ENCODE measurements at places on chromosomes 2 and 18. TPM values are rescaled to one million over a fixed set of nuclear protein-coding genes. Genes with fewer than 3 reads are reported as not detected.

The PFN4 gene
- not detected for polyA plus RNA-seq

GRCh38 chr2:27496357-27497287, at the start of gene GCKR:
TSS of gene GCKR (plus strand) at chr2:27496839. CDS start at chr2:27496905, 66 bp downstream.
- H3K36me3 ChIP-seq = no peaks in the 10 kb centered on the region
- H3K27ac ChIP-seq = no peak within 1 kb of the TSS
- H3K27me3 ChIP-seq = peaks cover 23% of the 10 kb centered on the region
- peak within 1 kb of the TSS; percentile 61 for H3K4me3 ChIP-seq
- peaks cover 15% of the 10 kb centered on the region for H3K4me1 ChIP-seq
- no peak for DNase-seq

- no peaks in the 10 kb centered on the region for H3K36me3 ChIP-seq
- peak overlapping the region; percentile 90 for H3K27ac ChIP-seq
These were observed 3.9 kb upstream of the IL1R2 start for GRCh38 chr2:101987832-101988231.

The DNER gene
- polyA plus RNA-seq = not detected

GRCh38 chr2:54081574-54081973, 33.8 kb upstream of the ACYP2 start:
- peaks cover 6% of the 10 kb centered on the region for H3K4me1 ChIP-seq
- H3K27me3 ChIP-seq = peaks cover 1% of the 10 kb centered on the region
- H3K36me3 ChIP-seq = no peaks in the 10 kb centered on the region
- DNase-seq = no peak
- no peak overlapping the region for H3K4me3 ChIP-seq
- no peak overlapping the region for H3K27ac ChIP-seq

DNA sequence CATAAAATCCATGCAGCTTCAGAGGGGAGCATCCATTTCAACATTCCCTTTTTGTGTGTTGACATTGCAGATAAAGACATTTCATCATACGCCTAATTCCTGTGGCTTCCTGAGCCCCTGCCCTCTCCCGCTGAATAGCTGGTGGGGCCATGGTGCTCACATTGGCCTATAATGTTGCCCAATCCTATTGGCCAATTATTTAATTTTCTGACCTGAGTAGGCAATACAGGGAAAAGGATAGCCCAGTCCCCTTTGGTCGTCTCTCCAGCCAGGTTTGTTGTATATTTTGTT, 163.8 kb upstream of the MYCN start:
- no peaks in the 10 kb centered on the region for H3K4me1 ChIP-seq
- H3K4me3 ChIP-seq = no peak overlapping the region
- peaks cover 2% of the 10 kb centered on the region for H3K27me3 ChIP-seq
- H3K27ac ChIP-seq = no peak overlapping the region
- no peaks in the 10 kb centered on the region for H3K36me3 ChIP-seq
- DNase-seq = no peak

All from immature natural killer cell (primary cell).